ENCODE measurements at places on chromosomes 3 and 15.

- no peak for DNase-seq
These were observed 11.3 kb downstream of the B3GALNT1 start for GRCh38 chr3:161093895-161094294.

DNA sequence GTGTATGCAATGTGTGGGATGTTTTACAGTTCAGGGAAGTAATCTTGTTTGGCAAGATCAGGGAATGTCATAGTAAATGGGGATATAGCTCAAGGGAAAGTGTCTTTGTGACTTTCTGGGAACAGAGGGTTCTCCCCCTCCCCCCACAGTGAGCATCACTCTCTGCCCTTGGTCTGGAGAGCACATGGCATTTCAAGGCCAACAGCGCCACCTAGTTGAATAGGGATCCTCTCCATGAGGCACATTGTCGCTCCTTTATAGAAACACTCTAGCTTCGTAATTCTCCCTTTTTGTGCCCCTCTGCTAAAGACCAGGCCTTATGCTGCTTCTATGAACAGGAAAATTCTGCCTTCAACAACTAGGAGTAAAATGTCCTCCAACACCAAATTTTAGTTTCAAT, 37.1 kb upstream of the ARNT2 start:
- peak; percentile 20 for DNase-seq

DNA sequence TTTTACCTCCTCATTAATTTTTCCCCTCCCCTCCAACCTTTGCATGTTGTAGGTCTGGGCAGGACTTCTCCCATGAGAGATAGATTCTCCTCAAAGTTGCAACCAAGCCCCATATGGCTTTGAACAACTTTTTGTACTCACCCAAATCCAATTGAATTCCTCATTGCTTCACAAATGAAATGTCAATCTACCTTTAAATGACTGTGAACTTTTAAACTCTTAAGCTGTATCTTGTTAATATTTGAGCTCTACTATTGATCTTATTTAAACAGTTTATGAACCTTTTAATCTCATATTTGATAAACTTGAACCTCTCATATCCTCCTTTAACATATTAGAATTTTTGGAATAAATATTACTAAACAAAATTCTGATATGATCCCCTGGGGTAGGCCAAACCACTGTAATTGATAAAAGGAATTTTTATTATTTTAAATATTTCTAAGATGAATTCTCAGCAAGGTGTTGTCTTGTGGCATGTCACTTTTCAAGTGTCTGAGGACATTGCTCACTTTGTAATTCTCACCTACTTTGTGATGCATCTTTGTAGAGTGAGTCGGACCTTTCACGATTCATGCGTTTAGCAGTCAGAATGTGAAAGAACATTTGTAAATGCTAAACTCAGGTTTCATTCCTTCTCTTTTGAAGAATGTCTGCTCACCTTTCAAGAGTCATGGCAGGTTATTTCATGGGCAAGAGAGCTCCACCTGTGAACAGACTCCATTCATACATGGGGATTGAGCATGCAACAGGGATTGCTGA, 23.4 kb upstream of the GREM1 start:
- DNase-seq = no peak

DNA sequence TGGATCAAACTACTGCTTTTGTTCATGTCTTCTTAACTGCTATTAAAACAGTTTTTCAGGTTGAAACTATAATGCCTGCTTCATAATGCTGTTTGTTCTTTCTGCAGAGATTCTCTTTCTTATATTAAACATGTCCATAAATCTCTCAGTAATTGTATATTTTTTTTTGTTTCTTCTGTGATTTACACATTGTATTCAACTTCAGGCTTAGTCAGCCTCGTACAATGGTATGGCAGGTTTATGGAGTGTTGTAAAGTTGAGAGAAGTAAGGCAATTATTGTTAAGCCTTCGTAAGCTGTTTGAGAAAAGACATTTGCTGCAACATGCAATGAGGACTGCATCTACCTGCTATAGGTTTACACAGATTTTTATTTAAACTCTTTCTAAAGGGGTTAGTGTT, 977.1 kb downstream of the DIPK2A start:
- DNase-seq = no peak

DNA sequence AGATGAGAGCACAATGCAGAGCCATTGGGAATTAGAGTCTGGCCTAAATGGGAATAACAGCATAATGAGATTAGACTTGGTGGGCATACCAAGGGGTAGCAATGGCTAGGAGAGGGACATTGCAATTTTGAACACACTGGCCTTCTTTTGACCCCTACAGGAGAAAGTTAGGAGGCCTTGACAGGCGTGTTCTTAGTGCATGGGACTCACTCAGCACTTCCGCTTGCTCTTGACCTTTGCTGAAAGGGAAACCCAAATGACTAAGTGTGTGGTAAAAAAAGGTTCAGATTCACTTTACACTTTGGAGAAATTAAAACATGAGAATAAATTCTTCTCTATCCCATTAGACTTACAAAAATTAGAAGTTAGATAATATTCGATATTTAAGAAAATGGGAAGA, 317.4 kb downstream of the DIPK2A start:
- DNase-seq = no peak

- no peak for DNase-seq
These were observed 14.0 kb upstream of the TCAIM start for GRCh38 chr3:44324584-44324983.

DNA sequence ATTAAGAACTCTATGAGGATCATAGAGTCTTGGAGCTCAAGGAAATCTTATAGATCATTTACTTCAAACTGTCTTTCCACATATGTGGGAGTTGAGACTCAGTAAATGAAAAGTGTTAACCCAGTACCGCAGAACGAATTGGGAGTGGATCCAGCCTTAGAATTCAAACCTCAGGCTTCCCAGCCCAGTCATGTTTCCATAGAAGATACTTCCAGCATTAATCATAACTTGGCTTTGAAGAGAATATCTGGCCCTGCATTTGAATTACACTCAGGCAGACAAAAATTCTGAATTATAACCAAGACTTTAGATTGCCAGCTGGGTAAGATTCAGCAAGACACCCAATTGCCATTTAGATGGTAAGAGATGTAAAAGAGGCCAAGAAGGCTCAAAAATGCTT, 972.0 kb downstream of the TUSC7 start:
- DNase-seq = peak; percentile 87

DNA sequence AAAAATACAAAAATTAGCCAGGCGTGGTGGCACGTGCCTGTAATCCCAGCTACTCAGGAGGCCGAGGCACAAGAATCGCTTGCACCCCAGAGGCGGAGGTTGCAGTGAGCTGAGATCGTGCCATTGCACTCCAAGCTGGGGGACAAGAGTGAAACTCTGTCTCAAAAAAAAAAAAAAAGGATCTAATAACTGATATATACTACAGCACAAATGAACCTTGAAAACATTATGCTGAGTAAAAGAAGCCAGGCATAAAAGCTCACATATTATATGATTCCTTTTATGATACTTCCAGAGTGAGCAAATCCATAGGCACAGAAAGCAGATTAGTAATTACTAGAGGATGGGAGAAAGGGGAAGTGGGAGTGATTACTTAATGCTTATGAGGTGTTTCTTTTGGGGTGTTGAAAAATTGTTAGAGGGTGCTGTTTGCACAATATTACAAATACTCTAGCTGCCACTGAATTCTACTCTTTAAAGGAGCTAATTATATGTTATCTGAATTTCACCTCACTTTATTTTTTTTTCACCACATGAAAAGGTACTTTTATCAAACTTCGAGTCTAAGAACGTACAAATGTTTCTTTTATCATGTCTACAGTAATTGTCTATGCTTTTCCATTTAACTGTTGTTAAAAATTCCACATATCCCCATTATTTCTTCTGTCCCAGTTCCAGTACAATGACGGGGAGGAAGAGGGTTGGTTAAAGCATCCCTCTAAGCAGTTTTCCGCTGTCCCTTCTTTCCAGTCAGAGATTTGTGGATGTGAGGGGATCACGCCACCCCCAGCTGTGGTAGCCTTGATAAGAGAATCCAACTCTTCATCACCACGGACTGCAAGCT, 77.7 kb upstream of the FAM174B start:
- no peak for DNase-seq

DNA sequence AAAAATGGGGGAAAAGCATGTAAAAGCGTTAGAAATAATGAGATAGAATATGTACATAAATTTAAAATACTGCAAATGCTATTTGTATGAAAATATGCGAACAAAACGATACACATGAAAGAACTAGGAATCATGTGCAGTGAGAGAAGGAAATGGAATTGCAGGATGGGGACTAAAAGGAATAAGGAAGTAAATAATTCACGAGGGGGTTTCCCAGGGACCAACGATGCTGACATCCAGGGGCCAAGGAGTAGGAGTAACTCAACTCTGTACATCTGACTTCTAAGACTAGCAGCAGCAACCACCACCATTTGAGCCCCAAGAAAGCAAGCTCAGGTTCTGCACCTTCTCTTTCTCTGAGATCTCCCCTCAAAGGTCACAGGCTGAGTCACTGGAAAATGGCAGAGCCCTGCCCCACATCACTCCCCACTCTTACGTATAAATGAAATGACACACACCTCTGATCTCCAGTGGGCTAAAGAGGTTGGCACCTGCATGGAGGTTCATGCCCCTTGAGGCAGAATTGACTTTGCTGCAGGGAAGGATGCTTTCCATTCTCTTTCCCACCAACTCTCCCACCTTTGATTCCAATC, 100.0 kb upstream of the DLG1 start:
- no peak for DNase-seq

GRCh38 chr15:61640756-61641155, 411.7 kb upstream of the RORA start:
- no peak for DNase-seq

GRCh38 chr3:85005946-85006345, 47.2 kb downstream of the CADM2 start:
- DNase-seq = no peak

DNA sequence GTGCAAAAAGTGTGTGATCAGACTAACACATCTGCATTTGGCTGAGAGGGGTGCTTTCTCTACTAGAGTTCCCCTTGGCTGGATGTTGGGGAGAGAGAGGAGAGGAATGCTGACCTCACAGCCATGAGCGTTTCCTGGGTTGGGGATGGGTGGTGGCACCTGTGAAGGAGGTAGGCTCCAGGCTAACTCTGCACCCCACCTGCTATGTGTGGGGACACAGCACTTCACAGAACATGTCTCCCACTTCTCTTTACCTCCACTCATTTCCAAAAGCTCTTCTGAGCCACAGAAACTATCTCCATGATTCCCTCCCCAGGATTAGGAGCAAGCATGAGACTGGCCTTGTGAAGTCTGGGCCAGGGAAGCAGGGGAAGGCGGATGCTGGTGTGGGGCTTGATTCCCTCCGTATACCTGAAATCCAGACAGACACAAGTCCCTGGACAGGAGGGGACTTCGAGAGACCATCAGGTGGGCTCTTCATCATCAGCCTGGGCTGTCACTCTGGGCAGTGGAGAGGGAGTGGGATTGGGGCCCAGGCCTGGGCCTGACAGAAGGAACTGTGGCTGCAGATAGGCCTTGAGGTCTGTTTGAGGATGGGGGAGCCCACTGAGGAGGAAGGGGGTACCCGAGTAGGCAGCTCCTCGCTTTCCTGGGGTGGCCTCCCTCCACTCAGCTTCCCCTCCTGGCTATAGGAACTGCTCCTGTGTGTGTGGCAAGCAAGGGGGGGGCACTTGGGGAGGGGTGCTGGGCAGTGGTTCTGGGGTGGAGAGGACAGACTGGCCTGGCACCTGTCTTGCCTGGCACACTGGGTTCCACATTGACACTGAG, 40.7 kb downstream of the FEM1B start:
- no peak for DNase-seq

DNA sequence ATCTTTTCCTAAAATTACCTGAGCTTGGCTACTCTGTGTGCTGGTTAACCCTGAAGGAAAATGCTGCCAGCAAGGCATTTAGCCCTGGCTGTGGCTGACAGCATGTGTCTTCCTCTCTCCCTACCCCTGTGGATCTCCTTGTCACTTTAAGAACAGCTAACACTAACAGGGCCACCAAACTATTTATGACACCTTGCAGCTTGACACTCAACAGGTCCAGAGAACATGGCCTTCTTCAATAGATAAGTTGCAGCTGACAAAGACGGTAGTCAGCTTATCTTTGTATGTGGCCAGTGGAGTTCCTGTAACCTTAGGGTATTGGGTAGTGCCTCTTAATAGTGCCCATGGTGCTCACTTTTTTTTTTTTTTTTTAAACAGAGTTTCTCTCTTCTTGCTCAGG, 32.0 kb upstream of the COPB2 start:
- no peak for DNase-seq

DNA sequence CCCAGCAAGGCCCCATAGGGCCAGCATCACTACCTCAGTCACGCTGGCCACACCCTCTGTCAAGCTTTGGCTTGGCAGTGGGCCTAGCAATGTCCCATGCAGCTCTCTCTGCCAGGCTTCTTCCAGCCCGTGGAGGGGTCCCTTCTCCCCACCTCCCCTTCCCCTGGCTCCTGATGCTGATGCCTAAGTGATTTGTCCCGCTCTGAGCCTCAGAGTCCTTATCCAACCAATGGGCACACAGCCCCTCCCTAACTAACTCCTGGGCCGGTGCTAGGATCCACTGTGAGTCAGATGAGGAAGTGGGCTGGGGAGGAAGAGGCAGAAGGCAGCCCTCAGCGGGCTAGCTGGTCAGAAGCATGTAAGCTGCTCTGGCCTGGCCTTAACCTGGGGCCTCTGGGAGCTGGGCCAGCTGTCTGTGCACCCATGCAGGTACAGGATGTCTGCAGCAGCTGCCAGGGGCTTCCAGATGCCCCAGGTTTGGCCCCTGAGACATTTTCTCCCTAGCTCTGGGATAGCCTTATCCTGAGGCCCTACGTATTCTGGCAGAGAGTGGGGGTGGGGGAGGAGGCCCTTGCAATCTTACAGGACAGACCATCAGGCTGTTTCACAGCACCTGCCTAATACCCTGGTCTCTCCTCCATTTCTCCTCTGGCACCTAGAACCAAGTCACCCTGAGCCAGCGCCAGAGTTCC, 740 bp upstream of the ZBTB47 start:
- peak; percentile 76 for DNase-seq

DNA sequence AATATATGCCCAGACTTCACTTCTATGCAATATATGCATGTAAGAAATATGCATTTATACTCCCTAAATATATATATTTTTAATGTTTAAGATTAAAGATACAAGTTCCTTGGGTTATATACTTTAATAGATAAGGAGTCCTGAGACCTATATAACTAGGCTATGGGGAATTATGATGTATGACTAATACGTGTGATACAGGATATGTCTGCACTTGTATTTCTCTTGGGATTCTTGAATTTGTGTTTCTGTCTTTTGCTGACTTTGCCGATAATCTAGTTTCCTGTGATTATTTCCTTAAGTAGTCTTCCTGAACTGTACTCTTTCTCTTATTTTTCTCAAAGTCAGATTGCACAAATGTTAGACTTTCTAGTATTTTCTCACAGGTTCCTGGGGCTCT, 109.6 kb downstream of the PIK3CB start:
- no peak for DNase-seq
